ENCODE measurements at places on chromosomes 7 and 10.

- DNase-seq = no peak
Observed at GRCh38 chr7:33300742-33301141, 171.4 kb downstream of the BBS9 start.

GRCh38 chr10:132776186-132776585, 9.8 kb downstream of the NKX6-2 start:
- no peak for DNase-seq

GRCh38 chr7:128814499-128814898, 15.7 kb upstream of the FLNC start:
- no peak for DNase-seq

- DNase-seq = no peak
Observed at GRCh38 chr10:76073524-76073923, 642.1 kb downstream of the LRMDA start.

DNA sequence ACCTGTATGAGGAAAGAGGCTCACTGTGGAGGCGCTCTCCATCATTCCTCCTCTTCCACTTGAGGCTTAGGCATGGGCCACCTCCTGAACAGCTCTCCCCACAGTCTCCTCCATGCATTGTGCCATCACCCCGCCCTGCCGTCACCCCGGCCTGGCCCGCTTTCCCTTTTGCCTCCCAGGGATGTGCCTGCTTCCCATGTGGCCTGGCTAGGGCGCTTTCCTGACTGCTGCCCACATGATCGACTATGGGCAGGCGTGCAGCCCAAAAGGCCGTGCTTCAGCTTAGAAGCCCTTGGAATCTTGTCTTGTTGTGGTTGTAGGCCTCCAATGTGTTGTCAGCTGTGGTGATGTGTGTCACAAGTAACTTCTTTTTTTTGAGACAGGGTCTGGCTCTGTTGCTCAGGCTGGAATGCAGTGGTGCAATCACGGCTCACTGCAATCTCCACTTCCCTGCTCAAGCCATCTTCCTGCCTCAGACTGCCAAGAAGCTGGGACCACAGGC, 1.8 kb upstream of the ACTR3C start:
- DNase-seq = no peak

DNA sequence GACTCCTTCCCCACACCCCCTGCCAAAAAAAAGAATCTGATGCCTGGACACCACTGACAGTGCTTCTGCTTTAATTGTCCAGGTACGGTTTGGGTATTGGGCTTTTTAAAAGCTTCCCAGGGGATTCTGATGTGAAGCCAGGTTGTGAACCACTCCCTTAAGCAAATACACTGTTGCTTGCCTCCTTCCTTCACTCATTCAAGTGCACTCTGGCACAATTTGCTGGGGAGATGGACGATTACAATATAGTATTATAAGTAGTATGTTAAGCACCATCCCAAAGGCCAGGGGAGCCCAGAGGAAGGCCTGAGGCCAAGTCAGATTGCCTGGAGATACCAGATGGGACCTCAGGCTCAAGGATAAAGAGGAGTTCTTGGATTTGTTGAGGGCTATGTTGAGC, 12.3 kb upstream of the ZNRF2 start:
- DNase-seq = no peak

DNA sequence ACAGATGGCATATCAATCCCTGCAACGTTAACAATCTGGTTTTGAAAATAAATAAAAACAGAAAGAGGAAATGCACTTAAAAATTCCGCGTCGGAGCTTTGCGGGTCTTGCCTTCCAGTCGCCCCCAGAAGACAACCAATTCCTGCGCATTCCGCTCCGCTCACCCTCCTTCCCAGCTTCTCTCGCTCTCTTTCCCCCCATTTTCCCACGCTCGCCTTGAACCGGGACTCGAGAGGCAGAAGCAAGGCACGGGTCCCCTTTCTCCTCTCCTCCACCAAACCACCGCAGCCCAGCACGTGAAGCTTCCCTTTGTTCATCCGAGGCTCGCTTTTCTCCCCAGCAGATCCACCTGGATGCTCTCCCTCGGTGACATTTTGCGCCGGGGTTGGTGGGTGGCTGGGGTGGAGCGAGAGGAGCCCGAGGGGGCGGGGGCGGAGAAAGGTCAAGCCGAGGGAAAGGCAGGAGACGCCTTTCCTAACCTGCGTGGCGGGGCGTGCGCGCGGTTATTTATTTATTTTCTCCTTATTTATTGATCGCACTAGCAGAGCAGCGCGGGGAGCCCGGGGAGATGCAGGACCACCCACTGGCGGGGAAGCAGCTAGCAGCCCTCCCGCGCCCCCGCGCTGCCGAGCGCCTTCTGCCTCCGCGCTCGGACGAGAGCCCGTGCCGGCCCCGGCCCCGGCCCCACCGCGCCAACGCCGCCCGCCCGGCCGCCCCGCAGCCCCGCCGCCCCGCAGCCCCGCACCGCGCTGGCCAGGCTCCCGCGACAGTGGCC, at the start of gene KCND2:
TSS of gene KCND2 (plus strand) at position 475 of the 775 bp plus-strand sequence.
- DNase-seq = no peak

DNA sequence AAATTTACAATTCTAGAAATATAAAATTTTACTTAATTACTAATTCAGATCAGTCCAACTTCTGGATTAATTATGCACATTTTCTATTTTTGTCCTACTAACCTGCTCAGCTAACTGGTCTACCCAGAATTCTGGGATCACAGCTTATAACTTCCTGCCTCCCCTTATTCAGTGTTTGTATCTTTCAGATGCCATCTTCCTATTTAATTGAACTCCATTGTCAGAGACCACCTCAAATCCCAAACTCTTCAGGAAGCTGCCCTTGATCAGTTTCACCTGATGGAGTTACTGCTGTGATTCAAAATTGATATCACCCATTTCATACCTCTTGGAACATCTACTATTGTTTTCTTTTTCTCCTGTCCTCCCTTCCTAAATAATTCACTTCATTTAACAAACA, 259.2 kb downstream of the WDR11 start:
- no peak for DNase-seq

- no peak for DNase-seq
Observed at GRCh38 chr7:30093420-30093952, 41.3 kb upstream of the MTURN start.

DNA sequence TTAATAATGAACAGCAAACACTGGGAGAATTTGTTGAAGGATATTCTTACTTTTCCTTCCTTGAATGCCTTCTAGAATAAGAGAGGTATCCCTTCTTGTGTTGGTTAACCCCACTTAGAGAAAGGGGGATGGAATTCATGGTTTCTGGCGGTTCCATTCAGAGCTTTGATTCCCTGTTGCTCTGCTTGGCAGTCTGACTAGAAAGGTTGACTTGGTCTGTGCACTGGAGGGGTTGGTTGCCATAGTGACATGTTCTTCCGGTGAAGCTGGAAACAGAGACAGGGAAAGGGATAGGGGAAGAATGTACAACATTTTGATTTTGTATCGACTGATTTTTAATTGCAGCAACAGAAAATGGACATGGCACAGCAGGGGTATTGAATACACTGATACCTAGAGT, 2.5 kb downstream of the TMEM178B start:
- no peak for DNase-seq

DNA sequence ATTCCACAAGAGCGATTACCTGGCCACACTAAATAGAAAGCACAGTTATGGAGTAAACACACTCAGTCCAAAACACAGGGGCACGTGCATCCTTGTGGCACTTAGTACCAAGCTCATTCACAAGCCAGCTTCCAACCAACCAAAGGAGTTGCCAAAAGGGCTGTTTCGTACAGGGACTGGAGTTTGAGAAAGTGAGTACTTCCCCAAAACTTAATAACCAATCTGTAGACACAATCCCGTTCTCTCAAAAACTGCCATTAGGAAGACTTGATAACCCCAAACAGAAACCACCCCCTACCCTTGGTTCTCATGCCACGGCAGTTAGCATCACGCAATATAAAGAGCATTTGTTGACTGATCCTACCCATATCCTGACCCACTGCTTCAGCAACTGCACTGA, 166.2 kb upstream of the ASAH2 start:
- DNase-seq = no peak

- no peak for DNase-seq
Observed at GRCh38 chr10:42995537-42995936, 81.3 kb upstream of the RET start.

- DNase-seq = no peak
Observed at GRCh38 chr10:49446031-49446430, 50.1 kb upstream of the DRGX start.

DNA sequence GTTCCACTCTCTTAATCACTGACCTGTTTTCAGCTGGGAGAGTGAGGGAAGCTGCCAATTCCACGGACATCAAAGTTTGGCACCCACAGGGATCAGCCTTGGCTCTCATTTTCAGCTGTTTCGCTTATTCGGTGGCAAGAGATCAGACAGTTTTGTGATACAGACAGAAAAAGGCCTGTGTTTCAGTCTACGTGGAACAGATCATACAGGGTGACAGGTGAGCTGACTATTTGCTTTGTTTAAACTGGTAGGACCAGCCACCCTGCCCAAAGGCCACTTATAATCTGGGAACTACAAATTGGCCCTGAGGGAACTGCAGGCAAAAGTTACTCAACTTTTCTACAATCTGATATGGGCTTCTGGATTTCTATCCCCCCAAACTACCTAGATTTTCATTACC, 128.6 kb downstream of the ZNF467 start:
- no peak for DNase-seq

GRCh38 chr10:21733710-21734109, 199.7 kb downstream of the MLLT10 start:
- DNase-seq = no peak
